ENCODE measurements at places on chromosomes 11 and 22.

- no peak for DNase-seq
Observed at GRCh38 chr22:38327396-38327795, 10.2 kb upstream of the CSNK1E start.

DNA sequence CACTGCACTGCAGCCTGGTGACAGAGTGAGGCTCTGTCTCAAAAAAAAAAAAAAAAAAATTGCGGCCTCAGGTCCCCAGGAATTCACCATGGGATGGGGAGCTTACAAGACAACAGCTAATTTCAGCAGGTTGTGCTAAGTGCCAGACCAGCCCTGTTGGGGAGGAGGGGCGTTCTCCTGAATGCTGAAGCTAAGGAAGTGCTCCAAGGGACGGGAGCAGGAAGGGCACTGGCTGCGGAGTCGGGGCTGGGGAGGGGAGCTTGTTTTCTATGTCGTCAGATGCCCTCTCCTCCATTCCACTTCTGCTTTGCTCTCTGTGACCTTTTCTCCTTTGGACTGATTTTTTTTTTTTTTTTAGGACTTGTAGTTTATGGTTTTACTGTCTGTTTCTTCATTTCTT lies 4.5 kb downstream of the ADAMTS15 start:
- DNase-seq, result no peak

DNA sequence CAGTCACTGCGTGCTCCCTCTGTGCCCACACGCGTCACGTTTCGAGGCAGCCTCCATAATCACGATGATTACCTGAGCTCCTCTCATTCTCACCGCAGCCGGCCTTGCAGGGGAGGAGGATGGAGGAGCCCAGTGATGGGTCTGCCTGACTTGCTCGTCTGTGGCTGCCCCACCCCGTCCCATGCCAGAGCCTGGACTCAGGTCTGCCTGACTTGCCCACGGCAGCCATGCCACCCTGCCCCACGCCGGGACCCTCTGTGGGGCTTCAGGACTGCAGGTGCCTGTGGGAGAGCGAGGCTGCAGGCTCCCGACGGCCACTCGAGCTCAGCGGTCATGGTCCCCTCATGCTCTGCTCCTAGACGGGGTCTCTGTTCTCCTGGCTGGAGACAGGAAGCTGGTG lies 1025.1 kb downstream of the BRD1 start:
- no peak for DNase-seq

- peak; percentile 33 for DNase-seq
Observed at GRCh38 chr11:127000981-127001380, 411 bp upstream of the KIRREL3 start.

DNA sequence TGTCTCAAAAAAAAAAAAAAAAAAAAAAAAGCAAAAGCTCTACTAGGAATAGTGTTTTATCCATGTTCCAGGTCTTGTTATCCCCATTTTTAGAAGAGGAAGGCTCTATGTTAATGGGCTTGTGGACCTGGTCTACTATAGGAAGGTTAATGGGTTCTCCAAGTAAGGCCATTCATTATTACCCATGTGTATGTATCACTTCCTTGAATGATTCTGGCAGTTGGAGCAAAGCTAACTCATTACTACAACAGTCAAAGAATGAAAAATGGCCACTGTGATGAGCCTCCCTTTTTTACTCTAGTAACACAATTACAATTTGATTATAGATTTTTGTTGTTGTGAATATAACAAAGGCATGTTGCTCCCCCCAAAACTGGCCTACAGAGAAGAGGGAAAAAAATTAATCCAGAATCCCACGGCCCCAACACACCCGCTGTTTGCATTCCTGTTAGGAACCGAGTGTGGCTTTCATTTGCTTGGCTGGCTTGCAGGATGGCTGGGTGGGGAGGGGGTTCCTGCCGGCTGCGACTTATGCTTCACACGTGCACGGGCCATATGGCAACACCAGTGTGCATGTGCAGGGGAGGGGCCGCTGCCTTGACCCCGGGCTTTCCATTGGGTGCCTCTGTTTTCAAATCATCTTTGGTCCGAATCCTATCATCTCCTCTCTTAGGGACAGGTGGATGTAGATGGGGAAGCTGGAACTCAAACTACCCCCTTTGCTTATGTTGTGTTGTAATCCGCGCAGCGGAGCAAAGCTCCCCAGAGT lies 148.8 kb downstream of the HIPK3 start:
- no peak for DNase-seq

DNA sequence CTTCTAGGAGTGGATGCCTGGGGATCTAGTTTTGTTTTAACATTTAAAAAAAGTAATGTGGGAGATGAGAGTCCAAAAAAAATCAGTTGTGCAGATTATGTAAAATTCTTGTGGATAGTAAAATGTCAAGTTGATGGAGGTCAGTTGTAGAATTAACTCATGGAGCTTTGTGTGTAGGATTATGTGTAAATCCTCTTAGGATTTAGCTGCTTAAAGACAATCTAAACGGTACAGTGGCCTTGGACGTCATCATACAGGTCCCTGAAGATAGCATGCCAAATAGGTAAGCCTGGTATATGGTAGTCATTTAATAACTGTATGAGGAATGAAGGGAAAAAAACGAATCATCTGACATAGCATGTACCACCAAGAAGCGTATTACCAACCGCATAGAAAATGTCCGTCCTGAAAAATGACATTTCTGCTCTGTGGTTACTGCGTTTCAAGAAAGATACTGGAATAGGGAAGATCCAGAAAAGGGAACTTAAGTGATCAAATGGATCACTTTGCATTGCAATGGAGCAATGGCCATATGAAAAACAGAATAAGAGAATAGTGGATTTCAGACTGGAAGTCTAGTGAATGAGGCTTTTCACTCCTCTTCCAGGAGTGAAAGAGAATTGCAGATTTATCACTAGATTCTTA lies 61.3 kb downstream of the BCL2L13 start:
- no peak for DNase-seq

All from Daoy (cell line).